ENCODE measurements at places on chromosomes 13 and 19.

DNA sequence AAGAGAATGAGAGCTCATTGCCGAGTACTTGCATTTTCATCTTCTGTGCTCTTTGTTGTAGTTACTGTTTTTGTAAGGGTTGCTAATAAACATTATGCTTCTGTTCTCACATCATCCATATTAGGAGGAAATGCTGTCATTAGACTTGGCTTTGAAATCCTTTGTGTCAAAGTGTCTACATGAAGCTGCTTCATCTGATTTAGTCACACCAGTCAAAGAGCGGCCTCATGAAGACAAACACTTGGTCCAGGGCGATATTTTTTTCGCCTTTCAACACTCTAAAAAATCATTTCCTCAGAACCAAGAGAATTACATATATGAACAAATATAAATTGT, 105.0 kb downstream of the SPRY2 start:
- DNase-seq: no peak

GRCh38 chr19:18274219-18274780, at the start of gene IQCN:
Gene IQCN (minus strand): TSS chr19:18274452. CDS start chr19:18269478, 4,974 bp downstream.
- no peak for DNase-seq

DNA sequence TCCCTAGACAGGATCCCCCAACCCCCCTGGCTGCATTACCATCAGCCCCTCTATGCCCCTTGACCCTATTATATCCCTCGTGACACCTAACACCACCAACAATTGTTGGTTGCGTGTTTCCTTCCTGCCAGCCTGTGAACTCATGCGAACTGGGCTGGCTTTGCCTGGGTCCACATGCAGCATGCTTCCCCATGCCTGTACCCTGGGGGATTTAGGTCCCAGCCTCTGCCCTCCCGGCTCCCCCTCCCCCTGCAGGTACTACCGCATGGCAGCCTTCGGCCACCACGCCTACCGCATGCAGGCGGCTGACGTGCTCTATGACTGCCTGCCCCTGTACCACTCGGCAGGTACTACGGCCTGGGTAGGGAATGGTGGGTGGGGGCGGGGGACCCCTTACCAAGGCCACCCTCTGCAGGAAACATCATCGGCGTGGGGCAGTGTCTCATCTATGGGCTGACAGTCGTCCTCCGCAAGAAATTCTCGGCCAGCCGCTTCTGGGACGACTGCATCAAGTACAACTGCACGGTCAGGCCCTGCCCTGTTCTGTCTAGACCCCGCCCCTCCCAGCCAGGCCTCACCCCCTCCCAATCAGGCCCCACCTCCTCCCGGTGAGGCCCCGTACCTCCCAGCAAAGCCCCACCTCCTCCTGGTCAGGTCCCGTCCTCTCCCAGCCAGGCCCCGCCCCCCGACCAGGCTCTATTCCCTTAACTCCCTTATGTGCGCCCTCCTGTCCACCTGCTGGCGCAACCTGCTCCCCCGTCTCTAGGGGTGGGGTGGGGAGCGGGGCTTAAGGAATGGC, 18.5 kb downstream of the SLC27A1 start:
- peak; percentile 82 for DNase-seq

DNA sequence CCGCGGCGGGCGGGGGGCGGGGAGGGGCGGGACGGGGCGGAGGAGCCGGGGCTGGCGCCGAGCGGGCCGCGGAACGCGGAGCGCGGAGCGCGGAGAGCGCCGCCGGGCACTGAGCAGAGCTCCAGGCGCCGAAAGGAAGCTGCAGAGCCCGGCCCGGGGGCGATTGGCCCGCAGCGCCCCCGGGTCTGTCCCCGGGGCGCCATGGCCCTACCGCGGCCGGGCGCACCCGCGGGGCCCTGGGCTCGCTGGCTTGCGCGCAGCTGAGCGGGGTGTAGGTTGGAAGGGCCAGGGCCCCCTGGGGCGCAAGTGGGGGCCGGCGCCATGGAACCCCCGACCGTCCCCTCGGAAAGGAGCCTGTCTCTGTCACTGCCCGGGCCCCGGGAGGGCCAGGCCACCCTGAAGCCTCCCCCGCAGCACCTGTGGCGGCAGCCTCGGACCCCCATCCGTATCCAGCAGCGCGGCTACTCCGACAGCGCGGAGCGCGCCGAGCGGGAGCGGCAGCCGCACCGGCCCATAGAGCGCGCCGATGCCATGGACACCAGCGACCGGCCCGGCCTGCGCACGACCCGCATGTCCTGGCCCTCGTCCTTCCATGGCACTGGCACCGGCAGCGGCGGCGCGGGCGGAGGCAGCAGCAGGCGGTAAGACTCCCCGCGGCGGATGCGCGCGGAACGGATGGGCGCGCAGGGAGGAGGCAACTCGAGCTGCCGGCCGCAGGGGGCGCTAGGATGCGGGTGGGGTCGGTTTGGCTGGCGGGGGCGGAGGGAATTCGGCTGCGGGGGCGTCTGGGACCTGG, at the start of gene PDE4A:
Gene PDE4A (plus strand): TSS at position 95 of the 796 bp plus-strand sequence. CDS start 227 bp downstream, at position 322.
- peak; percentile 81 for DNase-seq

- DNase-seq: no peak
These were observed 258.9 kb downstream of the PCDH20 start for GRCh38 chr13:61156753-61157152.

- DNase-seq: no peak
These were observed 183.7 kb upstream of the SPRY2 start for GRCh38 chr13:80524447-80525215.

- no peak for DNase-seq
These were observed 13.5 kb upstream of the ADGRE1 start for GRCh38 chr19:6873708-6874431.

DNA sequence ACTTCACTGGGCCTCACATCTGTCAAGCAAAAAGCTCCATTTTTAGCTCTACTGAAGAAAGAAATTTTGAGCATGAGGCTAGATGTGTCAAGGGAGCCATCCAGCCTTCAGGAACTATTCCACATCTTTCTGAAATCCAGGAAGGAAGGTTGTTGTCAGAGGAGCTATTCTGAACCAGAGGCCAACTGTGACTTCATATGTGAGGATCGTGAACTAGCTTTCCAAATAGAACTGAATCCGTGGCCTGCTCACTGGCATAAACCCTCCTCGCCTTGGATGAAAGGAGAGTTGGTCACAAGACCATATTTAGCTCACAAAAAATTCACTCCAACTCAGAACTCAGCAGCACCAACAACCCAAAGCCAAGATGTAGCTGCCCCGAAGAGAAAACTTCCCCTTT, 195.8 kb downstream of the FOXO1 start:
- DNase-seq: no peak

GRCh38 chr19:42519108-42519507, 9.2 kb downstream of the CEACAM1 start:
- no peak for DNase-seq

DNA sequence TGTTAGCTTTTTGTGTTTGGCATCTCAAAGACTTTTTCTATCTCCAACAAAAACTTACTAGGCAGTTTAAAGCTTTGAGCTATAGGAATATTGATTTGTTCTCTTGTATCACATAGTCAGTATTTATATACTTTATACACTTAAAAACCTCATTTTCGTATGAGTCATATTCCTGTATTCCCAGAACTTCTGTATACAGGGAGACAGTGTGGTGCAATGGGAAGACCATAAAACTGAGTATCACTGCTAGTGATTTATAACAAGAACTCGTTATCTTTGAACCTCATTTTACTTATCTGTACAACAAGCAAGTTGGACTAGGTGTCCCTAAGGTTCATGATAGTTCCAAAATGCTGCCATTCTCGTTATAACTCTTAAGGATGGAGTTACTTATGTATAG, 6.3 kb downstream of the GPR180 start:
- no peak for DNase-seq

DNA sequence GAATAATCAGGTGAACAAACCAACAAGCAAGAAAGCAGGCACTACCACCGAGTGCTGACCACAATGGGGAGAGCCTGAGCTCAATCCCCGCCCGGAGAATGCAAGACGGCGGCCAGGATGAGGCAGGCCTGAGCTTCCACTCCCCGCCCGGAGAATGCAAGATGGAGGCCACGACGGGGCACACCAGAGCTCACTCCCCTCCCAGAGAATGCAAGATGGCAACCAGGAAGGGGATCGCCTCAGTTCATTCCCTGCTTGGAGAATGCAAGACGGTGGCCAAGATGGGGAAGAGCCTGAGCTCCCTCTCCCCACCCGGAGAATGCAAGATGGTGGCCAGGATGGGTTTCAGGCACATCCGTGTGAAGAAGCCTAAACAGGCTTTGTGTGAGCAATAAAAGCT, 24.7 kb upstream of the MIER2 start:
- DNase-seq: no peak

- no peak for DNase-seq
These were observed 383.3 kb downstream of the DACH1 start for GRCh38 chr13:71483733-71484132.

DNA sequence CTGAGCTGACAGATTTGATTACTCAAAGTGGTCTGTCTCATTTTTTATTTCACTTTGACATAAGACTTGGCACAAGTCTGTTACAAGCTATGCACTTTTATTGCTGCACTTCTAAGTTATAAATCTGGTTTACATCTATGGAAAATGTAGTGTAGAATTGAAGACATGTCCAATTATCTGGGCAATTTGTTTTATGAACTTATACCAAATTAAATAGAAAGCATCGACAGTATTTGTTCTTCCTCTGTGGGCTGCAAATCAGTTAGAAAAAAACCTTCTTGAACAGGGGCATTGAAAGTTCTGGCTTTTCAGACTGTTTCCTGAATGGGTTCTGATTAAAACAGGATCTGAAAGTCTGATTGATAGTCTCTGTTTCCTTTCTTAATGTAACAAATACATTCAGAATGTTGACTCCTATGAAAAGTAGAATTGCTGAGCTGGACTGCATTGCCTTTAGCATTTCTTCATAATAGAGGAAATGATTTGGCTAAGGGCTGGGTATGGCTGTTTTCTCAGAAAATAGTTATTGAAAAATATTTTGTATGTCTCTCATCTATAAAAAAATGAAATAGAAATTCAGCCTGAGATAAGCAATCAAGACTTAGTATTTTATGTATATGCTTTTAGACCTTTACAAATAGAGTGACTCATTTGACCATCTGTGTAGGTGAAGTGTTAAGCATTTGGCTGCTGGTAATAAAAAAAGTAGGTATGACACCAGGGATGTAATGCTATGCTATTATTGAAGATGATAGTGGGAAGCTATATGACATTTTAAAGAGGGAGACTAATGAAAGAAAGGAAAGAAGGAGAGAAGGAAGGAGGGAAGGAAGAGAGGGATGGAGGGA, 210.9 kb upstream of the SPRY2 start:
- no peak for DNase-seq

DNA sequence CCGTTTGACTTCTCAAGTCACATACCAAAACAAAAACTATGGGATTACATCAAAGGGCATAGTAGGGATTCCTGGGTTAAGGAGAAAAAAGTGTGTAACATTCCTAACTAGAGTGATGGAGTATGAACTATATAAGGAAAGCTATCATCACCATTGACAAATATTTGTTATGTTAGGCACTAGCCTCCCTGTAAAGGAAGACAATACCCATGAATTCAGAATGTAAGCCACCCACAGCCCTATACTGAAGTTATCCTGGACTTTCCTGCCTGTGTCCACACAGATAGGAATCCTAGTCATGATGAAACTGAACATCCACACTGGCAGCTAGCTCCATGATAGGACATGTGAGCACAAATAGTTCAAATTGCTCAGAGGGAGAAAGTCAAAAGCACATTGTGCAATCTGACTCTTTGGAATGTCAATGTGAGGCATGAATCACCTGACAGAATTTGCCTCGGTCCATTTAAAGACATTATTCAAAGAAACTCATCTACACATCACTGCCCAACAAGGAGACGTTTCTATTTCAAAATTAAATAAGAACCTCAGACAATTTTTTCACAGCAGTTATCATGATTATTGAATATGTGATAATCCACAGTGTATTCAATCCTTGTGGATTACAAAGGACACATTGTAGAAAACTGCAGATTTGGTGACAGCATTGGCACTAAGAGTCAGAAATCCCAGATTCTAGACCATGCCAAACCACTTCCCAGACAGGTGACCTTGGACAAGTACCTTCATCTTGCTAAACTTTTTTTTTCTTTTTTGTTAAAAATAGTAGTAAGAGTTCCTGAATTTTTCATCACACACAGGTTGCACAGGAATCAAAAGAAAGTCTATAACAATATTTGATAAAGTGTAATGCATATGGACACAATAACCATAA, 529.3 kb downstream of the IRS2 start:
- DNase-seq: no peak

GRCh38 chr19:1045247-1045603, 5.3 kb downstream of the ABCA7 start:
- peak; percentile 87 for DNase-seq

- DNase-seq: no peak
These were observed 21.8 kb upstream of the ARGLU1 start for GRCh38 chr13:106589716-106590115.

- DNase-seq: no peak
These were observed 74.9 kb downstream of the LHFPL6 start for GRCh38 chr13:39527961-39528660.
